ENCODE measurements at places on chromosomes 7 and 10. TPM values are rescaled to one million over a fixed set of nuclear protein-coding genes. Genes with fewer than 3 reads are reported as not detected.
A peak's percentile ranks its signal among the peaks of the same experiment; 100 is the strongest.

GRCh38 chr7:143181349-143181748 lies 1.9 kb upstream of the TAS2R39 start:
- no peak for DNase-seq

The ZP3 gene
- 23.3 TPM for total RNA-seq

- DNase-seq = no peak
These were observed 399.5 kb upstream of the ANKRD30A start for GRCh38 chr10:36725581-36726520.

GRCh38 chr10:122379041-122379440 lies 4.5 kb downstream of the PLEKHA1 start:
- no peak for DNase-seq

DNA sequence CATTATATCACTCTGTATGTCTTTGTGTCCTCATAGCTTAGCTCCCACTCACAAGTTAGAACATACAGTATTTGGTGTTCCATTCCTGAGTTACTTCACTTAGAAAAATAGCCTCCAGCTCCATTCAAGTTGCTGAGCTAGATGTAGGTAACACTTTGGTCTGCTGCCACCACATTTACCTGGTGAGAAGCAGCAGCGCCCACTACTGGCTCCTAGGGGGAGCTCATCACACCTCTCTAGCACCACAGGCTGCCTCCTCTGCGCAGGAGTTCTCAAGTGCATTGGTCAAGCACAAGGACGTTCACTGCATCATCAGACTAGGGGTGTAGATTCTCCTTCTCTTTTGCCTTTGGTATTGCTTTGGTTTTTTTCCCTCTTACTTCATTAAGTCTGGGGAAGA lies 530.9 kb upstream of the AUTS2 start:
- DNase-seq = no peak

DNA sequence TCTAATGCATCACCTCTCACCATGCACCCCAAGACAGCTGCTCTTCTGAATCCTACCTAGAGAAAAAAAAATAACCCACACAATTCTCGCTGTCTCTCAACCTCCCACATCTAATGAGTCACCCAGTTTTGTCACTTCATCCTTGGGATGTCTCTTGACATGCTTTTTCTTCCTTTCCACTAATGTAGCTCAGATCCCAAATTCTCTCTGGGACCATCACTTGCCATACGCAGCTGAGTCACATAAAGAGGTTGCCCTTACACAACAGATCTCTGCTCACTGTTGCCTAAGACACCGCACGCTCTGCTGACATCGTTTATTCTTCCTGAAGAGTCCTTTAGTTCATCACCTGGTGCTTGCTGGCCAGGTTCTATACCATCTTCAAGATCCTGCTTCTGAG lies 606.0 kb upstream of the GALNT17 start:
- DNase-seq = no peak

GRCh38 chr7:155962968-155963300 lies 150.7 kb upstream of the SHH start:
- peak; percentile 39 for DNase-seq

The EPO gene
- 0.68 TPM for total RNA-seq

The ASB10 gene
- not detected for total RNA-seq

DNA sequence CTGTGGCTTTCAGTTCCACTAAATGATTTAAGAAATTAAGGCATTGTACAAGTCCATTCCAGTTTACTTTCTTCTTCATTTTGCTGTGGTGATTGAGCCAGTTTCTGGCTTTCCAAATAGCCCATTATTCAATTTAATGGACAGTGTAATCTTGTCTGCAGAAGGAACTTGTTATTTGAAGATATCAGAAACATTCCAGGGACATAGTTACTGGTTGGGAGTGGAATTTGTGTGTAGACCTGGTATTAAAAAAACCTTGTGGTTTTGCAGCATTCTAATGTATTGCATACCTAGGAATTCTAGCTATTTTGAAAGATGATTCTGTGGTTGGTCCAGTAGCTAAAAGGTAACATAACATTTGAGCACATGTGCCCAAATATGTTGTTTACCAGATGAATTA lies 72.2 kb downstream of the MCU start:
- no peak for DNase-seq

GRCh38 chr10:112201334-112201733 lies 17.8 kb upstream of the GPAM start:
- DNase-seq = no peak

DNA sequence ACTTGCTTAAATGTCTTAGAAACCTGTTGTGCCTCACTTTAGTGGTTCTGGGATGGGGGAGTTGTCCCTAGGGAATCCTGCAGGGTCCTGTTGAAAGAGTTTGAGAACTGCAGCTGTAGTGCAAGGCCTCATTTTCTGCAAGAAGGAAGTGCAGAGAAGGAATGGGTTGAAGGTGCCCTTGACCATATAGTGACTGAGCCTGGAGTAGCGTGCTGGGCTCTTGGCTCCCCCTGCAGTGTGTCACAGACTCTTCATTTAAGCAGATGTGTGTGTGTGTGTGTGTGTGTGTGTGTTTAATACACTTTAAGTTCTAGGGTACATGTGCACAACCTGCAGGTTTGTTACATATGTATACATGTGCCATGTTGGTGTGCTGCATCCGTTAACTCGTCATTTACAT lies 92.2 kb downstream of the GRK5 start:
- DNase-seq = no peak

DNA sequence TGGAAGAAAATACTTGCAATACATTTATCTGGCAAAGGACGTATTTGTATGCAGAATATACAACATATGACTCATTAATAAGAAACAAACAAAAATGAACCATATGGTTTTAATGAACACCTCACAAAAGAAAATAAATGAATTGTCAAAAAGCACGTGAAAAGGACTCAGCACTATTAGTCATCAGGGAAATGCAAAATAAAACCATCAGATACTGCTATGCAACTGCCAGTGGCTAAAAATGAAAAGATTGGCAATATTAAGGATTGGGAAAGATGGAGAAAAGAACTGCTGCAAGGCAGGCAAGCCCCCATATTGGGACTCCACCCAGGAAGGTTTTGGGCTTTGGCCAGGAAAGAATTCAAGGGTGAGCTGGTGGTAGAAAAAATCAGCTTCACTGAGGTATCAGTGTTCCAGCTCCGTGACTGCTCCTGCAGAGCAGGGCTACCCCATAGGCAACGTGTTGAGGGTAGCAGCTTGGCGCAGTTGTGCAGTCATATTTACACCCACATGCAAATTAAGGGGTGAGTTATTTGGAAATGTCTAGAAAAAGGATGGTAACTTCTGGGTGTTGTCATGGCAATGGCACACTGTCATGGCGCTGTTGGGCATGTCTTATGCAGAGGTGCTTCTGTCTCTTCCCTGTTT lies 72.7 kb downstream of the CUBN start:
- no peak for DNase-seq

The ANKRD1 gene
- 0.62 TPM for total RNA-seq

The NEUROG3 gene
- not detected for total RNA-seq

DNA sequence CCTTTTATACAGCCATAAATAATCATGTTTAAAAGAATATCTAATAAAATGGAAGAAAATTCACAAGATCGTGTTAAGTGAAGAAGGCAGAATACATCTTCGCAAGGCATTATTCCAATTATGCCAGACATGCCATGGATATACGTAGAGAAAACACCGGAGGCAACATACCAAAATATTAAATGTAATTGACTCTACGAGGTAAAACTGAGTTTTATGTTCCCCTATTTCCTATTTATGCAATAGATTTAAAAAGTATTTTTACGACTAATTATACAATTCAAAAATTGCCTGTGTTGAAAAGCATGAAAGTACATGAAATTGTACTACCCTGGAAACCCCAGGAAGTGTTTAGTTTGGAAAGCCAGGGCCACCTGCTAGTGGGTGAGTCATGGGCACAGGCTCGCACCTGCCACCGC lies 936 bp upstream of the REPIN1 start:
- DNase-seq = no peak

The KRIT1 gene
- total RNA-seq = 49.4 TPM

- DNase-seq = no peak
These were observed 2.9 kb downstream of the PLXNA4 start for GRCh38 chr7:132573251-132573955.

- DNase-seq = no peak
These were observed 516.5 kb downstream of the PHTF2 start for GRCh38 chr7:78315119-78315518.

DNA sequence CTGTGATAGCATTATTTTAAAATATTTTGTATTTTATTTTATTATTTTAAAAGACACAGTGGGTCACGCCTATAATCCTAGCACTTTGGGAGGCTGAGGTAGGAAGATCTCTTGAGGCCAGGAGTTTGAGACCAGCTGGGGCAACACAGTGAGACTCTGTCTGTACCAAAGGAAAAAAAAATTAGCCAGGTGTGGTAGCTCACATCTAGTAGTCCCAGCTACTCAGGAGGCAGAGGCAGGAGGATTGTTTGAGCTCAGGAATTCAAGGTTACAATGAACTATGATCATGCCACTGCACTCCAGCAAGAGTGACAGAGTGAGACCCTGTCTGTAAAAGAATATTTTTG lies 37.1 kb downstream of the FBXL13 start:
- DNase-seq = no peak

Measured in ureter (tissue), 1 donor.